ENCODE measurements at places on chromosomes 2 and 18.

DNA sequence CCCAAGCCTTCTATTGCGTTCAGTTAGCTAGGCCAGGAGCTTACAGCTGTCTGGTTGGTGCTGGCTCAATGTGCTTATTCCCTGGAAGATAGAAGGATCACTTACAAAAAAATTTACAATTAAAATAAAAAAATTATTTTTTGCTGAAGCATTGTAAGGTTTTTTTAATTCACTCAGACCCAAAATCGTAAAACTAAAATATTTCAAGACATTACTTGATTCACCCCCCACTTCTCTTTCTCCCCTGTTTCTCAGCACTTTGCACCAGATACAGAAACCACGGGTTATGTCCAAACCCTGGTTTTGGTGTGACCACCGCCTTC is 911 bp upstream of the PTPRM start:
- DNase-seq: no peak

DNA sequence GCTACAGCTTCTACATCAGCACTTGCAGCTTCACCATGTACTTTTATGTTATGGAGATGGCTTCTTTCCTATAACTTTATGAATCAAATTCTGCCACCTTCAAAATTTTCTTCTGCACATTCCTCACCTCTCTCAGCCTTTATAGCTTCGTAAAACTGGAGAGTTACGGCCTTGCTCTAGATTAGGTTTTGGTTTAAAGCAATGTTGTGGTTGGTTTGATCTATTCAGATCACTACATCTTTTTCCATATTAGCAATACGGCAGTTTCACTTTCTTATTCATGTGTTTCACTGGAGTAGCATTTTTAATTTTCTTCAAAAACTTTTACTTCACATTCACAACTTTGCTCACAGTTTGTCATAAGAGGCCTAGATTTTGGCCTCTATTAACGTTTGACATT is 242.9 kb upstream of the GYPC start:
- DNase-seq: no peak

- DNase-seq: no peak
These were observed 125.3 kb upstream of the APCDD1 start for GRCh38 chr18:10329101-10329500.

- no peak for DNase-seq
These were observed at the start of gene LIPG for GRCh38 chr18:49561289-49562193. Gene LIPG (plus strand): TSS chr18:49562057. CDS start chr18:49562309, 252 bp downstream.

DNA sequence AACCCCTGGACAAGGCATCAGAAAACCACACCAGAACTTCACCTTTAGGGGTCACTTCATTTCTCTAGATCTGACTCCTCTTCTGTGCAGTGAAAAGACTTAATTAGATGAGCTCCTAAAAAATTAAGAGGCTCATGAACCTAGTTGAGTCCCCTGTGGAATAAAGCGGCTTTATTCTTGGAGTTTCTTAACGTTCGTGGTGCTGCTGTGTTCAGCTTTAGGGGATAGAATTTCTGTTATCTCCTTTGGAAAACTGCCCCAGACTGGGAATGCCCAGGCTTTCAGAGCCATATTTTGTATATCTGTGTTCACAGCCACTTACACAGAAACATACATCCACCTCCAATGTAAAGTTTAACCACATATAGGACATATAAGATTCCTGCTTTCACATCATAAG is 165.8 kb downstream of the ANTXR1 start:
- DNase-seq: no peak

DNA sequence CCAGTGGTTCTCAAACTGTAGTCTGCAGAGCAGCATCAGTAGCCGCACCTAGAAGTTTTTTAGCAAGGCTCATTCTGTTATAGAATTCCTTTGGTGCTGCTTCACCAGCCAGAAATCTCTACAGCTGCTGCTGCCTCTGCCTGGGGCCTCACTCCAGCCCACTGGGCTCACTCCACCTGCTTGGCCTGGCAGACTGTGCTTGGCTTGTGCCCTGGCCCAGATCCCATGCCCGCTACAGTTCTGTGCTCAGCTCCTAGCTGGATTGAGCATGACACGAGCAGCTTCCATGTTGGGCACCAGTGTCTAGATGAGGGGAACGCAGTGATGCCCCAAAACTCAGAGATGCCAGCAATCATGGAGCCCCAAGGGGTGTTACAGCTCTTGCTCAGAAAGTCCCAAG is 22.6 kb downstream of the MAPK4 start:
- no peak for DNase-seq

GRCh38 chr2:169222665-169223064 is 139.7 kb downstream of the LRP2 start:
- DNase-seq: no peak

- no peak for DNase-seq
These were observed 1332.6 kb upstream of the CELF4 start for GRCh38 chr18:38898167-38898566.
